Vagina (tissue), 2 donors: ENCODE measurements at places on chromosomes 2 and 18.

- peak; percentile 88 for DNase-seq
Observed at GRCh38 chr2:893311-893710, 57.3 kb upstream of the SNTG2 start.

- no peak for DNase-seq
Observed at GRCh38 chr2:117875786-117876185, 61.3 kb downstream of the DDX18 start.

DNA sequence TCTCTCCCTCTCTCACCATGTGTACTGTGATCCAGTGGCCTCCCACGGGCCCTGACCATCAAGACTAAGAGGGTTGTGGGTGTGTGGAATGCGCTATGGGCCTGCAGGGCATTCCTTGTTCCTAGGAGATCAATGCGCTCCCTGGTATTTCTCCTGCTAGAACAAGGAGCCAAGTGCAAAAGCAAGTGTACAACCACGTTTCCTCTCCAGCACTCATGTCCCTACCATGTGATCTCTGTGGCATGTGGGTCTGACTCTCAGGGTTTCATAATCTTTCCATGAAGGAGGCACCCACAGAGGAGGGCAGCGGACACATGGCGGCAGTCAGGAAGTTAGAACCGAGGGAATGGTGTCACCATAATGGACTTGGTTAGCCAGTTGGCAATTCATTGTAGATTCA is 91.4 kb downstream of the MAPK4 start:
- no peak for DNase-seq

DNA sequence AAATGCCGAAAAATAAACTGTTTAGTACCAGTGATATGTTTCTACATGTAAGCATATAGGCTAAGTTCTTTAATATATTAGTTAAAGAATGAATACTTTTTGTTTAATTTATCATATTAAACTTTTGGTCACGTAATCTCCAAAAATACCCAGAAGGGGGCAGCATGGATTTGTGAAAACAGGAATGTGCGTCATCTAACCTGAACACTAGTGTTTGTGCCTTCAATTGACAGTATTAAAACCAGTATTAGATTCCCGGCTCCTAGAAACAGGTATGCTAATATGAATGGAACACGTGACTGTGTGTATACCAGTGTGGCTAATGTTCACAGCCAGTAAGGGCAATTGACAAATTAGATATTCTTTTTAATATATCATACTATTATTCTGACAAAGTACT is 51.8 kb downstream of the WDR7 start:
- no peak for DNase-seq

- DNase-seq = no peak
Observed at GRCh38 chr2:7886666-7887065, 795.2 kb upstream of the ID2 start.

GRCh38 chr2:45432406-45432805 is 178.7 kb downstream of the SRBD1 start:
- DNase-seq = no peak

- peak; percentile 32 for DNase-seq
Observed at GRCh38 chr2:9228088-9228751, 21.6 kb downstream of the ASAP2 start.

DNA sequence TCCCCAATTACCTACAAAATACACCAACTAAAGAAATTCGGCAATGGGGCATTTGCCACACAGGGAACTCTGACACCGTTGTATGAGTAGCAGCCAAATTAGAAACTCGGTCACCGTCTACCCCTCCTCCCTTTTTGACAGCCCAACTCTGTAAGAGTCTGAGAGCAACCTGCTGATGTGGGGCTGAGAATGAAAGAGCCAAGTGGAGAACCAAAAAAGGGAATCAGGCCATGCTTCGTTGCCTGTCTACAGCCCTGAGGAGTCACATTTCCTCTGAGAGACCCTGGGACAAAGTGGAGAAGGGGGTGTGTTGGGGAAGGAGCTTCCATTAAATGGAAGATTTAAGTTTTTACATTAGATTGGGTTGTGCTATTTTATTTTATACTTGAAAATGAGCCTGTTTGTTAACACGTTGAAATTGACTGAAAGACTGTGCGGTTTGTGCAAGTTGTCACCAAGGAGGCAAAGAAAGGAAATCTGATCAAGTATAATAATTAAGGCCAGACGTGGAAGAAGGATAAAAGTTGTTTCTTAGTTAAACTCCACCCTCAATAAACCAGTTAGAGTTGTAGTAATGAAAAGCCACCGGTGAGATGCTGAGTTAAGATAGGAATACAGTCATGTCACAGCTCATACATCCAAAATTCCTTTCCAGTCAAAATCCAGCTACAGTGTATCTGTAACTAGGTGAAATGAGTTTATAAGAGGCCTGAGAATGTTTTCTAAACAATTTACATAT is 131.7 kb upstream of the CREB1 start:
- no peak for DNase-seq

GRCh38 chr2:170258382-170258781 is 80.4 kb downstream of the MYO3B start:
- DNase-seq = no peak

GRCh38 chr18:69109686-69110085 is 291.0 kb upstream of the DOK6 start:
- DNase-seq = no peak

GRCh38 chr2:168160897-168161296 is 86.5 kb downstream of the STK39 start:
- DNase-seq = no peak

DNA sequence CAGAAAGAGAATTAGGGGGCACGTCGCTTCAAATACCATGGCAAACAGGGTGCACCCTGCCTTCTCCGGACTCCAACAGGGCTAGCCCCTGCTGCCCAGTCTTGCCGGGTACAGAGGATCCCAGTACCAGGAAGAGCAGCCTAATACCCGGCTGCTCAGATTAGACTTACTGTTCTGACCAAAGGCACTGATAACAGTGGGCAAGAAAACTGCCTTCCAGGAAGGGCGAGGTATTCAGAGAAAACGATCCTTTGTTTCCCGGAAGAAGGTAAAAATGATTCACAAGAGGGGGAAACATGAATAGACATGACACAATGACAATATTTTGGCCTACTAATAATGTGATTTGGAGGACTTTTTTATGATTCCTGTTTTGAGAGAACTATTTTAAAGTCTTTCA is 99.9 kb downstream of the SS18 start:
- no peak for DNase-seq

DNA sequence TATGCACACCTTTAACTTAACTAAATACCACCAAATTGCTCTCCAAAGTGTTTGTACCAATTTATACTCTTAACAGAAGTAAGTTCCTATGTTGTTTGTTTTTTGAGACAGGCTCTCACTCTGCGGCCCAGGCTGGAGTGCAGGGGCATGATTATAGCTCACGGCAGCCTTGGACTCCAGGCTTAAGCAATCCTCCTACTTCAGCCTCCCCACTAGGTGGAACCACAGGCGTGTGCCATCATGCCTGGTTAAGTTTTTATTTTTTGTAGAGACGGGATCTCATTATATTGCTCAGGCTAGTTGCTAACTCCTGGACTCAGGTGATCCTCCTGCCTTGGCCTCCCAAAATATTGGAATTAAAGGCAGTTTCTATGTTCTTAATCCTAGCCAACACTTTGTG is 13.1 kb upstream of the NAB1 start:
- DNase-seq = no peak

GRCh38 chr2:181143790-181144300 is 163.4 kb downstream of the UBE2E3 start:
- DNase-seq = no peak

DNA sequence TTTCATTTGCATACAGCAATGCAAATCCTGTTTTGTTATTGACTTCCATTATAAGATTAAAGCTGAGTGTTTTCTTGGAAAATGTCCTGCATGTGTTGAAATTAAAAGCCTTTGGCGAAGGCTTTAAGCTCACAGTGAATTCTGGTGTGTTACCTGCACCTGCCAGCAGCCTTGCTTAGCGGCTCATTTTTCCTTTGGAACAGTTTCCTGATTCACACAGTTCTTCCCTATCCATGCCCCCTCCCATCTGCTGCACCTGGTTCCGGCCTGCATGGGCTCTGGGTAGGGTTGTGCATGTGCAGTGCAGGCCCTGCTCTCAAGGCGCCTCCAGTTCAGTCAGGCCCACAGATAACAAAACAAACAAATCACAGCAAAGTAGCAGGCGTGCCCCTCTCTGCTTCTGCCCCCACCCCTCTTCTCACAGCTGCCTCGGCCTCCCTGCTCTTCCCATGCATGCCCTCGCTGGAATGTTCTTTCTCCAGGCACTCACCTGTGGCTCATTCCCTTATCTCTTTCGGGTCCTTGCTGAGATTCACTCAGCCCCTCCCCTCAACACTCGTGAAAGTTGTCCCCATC is 15.8 kb downstream of the MTCL1 start:
- DNase-seq = no peak

- DNase-seq = no peak
Observed at GRCh38 chr18:51195451-51196117, 1.9 kb downstream of the MEX3C start.
